ENCODE measurements at places on chromosomes 5 and 9.
A peak's percentile ranks its signal among the peaks of the same experiment; 100 is the strongest.

DNA sequence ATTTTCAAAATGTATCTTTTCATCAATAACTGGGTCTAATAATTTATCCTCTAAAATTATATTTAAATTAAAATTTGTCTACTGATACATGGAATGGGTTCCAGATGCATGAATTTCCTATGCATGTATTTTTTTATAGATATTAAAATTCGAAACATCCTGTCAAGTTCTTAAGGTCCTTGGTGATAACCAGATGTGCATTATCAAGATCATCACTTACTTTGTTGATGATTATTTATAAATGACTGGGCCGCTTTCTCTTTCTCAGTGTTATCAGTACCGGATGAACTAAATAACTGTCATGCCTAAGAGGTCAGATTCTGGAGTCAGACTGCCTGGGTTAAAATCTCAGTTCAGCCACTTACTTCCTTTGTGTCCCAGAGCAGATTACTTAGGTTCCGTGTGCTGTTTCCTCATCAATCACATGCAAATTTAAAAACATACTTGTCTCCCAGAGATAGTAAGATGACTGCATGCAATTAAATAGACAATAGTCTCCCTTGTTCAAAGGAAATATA is 124.3 kb downstream of the TEX10 start:
- no peak for DNase-seq

DNA sequence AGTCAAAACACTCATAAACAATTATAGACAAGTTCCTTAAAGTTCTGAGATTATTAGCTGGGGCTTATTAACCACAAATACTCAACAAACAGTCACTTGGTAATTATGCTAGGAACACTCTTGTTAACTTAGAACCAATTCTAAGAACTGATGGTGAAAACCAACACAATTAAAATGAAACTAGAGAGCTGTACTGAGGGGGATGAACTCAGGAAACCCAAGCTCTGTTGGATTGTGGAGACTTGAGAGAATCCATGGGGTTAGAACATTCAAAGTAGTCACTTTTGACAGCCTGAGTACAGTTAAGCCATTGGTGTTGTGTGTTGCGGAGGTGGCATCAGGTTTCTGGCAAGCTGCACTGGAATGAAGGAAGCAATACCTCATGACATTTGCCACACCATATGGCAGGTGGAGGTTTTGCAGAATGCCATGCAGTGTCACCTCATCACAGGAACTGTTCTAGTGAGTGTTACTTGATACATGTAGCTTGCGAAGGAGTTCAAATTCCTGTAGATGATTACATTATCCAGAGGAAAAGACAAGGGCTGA is 480.9 kb upstream of the CD180 start:
- no peak for DNase-seq

DNA sequence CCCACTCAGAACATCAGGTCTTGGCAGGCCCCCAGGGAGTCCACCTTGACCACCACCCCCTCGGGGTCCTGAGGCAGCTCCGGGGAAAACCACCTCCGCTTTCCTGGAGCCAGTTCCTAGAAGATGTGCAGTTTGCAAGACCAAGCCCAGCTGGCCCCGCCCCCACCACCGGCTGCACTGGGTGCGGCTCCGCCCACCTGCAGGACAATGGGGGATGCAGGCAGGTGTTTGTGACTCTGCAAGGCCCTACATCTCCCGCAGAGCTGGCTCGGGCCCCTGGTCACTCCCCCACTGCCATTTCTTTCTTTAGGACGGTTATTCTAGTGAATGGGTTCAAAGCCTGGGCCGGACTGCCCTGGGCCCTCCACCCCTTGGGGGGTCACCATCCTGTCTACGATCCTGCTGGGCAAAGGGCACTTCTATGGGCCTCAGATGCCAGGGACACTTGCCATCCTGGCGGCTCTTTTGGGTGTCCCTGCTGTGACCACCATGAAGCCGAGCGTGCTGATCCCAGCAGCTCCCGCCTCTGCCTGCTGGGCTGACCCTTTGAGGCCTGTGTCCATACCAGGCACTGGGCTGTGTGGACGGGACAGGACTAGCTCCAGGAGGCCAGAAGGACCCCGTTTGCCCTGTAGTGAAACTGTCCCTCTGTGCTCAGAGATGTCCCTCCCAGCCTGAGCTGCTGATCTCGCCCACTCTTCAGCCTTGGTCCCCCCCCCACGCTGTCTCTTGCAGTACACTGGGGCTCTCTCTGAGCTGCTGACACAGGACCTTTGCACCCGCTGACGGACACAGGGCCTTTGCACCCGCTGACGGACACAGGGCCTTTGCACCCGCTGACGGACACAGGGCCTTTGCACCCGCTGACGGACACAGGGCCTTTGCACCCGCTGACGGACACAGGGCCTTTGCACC is 5.9 kb upstream of the NACC2 start:
- DNase-seq, result no peak

GRCh38 chr9:10032166-10032565 is 580.6 kb downstream of the PTPRD start:
- DNase-seq, result no peak

GRCh38 chr9:114855488-114855887 is 49.6 kb upstream of the TNFSF15 start:
- no peak for DNase-seq

DNA sequence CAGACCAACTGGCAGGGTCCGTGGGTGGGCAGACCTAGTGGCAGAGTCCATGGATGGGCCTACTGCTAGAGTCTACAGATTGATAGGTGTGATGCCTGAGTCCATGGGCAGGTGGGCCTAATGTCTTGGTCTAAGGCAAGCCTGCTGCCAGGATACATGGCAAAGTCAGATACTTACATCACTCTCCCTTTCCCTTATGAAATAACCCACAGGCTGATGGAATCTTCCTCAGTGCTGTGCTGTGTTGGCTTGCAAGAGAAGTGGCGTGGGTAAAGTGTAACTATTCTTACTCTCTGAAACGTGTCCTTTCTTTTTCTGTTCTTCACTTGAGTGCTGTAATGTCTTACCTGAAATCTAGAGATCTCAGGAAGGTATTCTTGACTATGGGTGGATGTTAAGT is 67.3 kb upstream of the ADRB2 start:
- DNase-seq, result no peak

- no peak for DNase-seq
These were observed 15.5 kb downstream of the IFT74 start for GRCh38 chr9:26971721-26972120.

GRCh38 chr5:66143473-66144073 is 527 bp upstream of the SREK1 start:
- peak; percentile 3 for DNase-seq

DNA sequence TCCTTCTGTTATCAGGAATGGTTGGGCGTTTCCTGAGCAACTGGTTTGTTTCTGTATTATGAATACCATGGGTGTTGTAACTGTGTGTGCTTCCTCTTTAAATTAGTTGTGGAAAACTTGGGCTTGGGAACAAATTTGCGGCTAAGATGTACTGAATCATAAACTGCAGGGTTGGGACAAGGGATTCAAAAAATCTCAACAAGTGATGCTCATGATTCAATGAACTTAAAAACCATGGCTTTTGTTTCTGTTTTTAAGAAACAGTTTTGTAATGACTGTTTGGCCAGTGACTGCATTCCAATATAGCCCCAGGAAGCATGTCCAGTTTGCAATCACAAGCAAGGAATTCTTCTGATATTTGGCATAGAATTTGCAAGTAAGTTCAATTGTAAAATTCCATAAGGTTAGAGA is 657.5 kb upstream of the WWC1 start:
- DNase-seq, result no peak

DNA sequence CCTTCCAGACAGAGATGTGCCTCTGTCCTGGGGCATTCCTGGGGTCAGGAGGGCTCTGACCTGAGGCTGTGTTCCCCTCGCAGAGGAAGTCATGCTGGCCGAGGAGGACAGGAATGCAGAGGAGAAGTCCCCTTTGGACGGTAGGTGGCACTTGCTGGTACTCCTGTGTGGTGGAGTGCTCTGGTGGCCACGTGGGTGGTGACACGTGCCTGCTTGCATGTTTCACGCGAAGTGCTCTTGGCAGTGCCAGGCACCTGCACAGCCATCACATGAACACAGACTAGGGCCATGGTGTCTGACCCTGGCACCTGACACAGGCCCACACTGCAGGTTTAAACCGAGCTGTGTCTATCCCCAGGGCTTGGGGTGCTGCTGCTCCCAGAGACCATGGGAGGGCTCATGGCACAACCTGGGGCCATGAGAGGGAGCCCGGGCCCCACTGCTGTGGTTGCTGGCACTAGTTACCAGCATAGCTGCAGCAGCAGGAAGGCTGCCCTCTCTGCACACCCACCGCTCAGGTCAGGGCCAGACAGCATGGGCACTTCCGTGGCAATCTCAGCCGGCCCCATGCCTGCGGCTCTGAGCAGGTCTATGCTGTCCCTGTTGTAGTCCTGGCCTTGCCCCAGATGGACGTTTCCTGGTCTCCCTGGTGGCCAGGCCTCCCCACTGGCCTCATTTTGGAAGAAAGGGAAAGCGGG is 79.3 kb downstream of the CACNA1B start:
- DNase-seq, result no peak

DNA sequence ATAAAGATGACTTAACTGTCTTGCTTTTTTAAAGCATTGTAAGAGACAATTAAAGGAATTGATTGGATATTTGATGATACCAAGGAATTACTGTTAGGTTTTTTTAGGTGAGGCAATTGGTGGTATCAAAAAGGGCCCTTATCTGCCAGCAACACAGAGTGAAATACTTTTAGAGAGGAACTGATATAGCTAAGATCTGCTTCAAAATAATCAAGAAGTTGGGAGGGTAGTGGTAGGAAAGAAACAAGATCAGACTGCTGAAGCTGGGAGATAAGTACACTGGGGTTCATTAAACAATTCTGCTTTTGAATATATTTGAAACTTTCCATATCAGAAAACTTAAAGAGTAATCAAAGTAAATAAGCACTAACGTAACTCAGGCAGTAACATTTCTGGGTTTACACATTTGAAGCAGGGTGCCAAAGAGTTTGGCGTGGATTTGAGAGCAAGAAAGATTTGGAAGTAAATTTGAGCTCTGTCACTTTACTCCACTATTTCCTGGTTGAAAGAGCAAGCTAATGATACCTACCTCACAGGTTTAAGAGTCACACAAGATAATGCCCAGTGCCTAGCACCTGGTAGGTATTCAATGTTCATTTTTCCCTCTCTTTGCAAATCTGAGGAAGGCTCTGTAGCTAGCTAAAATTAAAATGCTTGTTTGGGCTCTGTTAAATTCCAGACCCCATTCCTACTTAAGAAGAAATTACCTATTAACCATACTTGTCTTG is 6.9 kb downstream of the ERMP1 start:
- DNase-seq, result no peak

GRCh38 chr5:32541241-32541640 is 44.1 kb upstream of the SUB1 start:
- no peak for DNase-seq

- DNase-seq, result no peak
These were observed 407.4 kb downstream of the HCN1 start for GRCh38 chr5:45288746-45289145.

DNA sequence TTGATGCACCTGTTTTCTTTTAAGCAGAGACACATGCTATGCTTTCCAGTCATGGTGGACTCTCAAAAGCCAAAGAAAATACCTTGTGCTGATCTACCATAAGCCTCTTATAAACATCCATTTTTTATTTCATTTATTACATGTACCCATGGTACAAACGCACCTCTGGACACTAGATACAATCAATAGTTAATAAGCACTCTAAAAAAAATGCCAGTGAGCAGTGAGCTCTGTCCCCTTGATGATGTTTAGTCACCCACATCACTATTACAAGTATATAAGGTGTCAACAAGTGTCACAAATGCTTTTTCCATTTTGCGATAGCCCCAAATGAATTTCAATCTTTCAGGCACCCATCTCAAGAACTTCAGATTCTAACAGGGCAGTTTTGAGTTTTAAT is 5.9 kb downstream of the KLF4 start:
- no peak for DNase-seq

DNA sequence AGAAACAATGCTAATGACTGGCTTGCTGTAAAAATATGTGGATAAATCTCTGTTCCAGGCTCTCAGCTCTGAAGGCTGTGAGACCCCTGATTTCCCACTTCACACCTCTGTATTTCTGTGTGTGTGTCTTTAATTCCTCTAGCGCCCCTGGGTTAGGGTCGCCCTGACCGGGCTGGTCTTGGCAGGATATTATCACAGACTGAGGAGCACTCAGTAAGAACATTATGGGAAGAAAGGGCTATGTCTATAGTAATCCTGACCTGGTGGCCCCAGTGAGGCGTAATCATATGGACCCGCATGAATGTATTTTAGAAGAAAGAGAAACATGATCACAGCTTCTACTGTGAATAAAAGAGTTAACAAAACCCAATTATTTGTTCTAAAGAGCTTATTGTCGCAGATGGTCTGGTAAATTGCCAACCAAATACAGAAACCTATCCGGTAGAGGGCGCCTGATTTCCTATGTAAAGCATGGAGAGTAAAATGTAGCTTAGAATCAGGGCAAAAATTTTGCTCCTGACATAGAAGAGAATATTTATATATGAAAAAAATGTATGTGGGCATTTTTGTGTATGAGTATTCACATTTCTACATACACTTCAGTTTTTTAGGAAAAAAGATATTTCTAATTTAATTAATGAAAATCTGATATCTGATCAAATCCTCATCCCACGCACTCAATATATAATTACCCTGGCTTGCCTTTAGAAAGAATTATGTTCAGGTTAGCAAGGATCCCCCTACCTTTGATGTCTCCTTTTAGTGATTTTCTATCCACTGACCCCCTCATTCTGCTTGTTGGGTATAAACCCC is 5.8 kb upstream of the IFNA1 start:
- peak; percentile 53 for DNase-seq

GRCh38 chr5:56251440-56251839 is 18.3 kb upstream of the ANKRD55 start:
- no peak for DNase-seq

GRCh38 chr9:136646827-136647711 is 15.6 kb upstream of the EGFL7 start:
- DNase-seq, result no peak

- no peak for DNase-seq
These were observed 978.7 kb downstream of the DNAH5 start for GRCh38 chr5:12965804-12966203.

GRCh38 chr5:110716247-110717245 is 9.9 kb downstream of the TMEM232 start:
- DNase-seq, result no peak

- no peak for DNase-seq
These were observed 19.0 kb downstream of the SH3GLB2 start for GRCh38 chr9:129008986-129009583.

DNA sequence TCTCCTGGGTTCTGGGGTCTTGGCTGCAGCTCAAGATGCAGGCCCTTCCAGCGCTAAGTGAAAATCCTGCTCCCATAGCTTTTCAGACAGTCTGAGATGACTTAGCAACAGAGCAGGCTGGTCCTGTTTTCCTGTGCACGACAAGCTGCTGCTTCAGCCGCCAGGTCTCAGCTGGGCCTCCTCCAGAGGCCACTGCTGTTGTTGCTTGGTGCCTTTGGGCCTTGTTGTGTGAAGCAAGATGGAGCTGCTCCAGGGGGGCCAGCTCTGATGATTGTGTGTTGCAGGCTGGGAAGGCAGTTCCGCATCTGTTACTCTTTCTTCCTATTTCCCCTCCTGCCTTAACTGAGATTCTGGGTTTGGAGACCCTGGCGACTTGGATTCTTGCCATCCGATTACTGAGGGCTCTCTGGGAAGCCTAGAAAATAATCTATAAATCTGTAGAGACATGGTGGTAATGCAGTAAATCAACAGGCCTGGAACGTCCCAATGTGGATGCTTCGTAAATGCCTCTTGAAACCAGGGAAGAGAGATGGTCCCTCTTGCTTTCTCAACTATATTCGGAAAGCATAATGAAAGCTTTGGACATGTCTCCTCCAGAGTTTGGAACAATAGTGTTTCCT is 3.2 kb downstream of the MAP1B start:
- DNase-seq, result no peak

GRCh38 chr5:159902444-159903121 is 13.7 kb upstream of the ADRA1B start:
- no peak for DNase-seq
